ENCODE measurements at places on chromosomes 11 and 22. TPM values are rescaled to one million over a fixed set of nuclear protein-coding genes. Genes with fewer than 3 reads are reported as not detected.

The CRYBB3 gene
- total RNA-seq = not detected

DNA sequence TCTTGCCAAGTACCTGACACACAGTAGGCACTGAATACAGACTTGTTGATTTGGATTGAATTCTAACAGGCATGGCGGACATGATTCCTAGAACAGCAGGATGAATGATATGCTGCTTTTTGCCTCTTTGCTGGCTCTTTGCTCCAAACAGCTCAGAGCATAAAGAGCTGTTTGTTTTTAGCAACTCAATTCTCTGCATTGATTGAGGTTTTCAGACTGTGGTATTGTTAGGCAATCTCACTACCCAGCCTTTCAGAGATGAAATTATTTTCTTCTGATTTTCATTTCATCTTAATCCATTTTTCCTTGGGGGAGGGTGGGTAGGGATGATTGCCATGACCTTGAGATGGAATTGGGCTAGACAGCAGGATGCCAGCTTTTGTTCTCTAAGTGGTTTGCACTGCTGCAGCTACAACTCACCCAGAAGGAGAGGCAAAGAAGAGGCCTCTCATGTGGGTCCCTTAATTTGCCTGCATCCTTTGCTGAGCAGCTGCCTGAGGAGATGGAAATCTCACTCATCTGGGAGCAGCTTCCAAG, 20.5 kb downstream of the COA4 start:
- DNase-seq = no peak
- no peak overlapping the region for H3K4me3 ChIP-seq
- no peaks in the 10 kb centered on the region for H3K36me3 ChIP-seq

The KCNK7 gene
- not detected for total RNA-seq

The OR5B21 gene
- total RNA-seq = not detected

DNA sequence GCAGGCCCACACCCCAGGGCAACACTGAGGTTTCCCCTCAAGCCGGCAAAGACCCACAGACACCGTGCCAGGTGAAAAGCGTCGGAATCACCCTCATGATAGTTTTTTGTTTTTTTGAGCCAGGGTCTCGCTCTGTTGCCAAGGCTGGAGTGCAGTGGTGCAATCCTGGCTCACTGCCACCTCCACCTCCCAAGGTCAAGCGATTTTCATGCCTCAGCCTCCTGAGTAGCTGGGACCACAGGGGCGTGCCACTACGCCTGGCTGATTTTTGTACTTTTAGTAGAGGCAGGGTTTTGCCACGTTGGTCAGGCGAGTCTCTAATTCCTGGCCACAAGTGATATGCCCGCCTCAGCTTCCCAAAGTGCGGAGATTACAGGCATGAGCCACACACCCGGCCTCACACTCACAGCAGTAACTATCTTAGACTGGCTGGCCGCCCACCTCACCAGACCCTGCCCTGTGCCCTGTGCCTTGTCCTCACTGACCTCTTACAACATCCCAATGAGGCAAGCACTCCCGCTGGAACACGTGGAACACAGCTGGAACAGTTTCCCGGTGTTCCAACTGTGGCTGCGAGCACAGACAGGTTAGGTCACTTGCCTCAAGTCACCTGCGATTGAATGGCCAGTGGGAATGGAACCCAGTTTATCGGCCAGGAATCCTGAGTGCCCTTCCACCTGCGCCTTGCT, 21.1 kb downstream of the LRRC10B start:
- H3K36me3 ChIP-seq = no peaks in the 10 kb centered on the region
- H3K4me1 ChIP-seq = no peaks in the 10 kb centered on the region
- H3K27me3 ChIP-seq = no peaks in the 10 kb centered on the region
- no peak for DNase-seq
- no peak overlapping the region for H3K27ac ChIP-seq
- no peak overlapping the region for H3K4me3 ChIP-seq
